ENCODE measurements at places on chromosomes 1 and 21.

DNA sequence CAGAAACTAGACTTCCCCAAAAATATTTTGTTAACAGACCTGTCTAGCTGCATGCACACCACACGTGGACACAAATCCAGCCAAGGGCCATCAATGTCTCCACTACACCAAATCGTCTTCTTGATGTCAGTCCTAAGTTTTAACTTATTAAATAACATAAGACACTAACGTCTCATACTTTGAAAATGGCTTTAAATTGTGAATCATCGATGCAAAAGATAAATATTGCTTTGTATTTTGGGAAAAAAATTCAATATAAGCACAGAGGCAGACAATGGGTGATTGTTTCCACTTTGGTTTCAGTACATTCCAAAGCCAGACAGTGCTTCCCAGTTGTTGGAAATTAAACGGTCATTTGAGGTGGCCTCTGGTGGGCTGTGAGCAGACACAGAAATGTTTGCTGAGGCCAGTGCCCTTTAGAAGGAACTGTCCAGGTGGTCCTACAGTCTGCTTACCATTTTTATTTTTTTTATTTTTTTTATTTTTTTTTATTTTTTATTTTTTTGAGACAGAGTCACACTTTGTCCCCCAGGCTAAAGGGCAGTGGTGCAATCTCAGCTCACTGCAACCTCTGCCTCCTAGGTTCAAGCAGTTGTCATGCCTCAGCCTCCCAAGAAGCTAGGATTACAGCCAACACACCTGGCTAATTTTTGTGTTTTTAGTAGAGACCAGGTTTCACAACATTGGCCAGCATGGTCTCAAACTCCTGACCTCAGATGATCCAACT, 1.8 kb upstream of the KIAA2013 start:
- no peak for DNase-seq

- DNase-seq, result no peak
These were observed 100.2 kb upstream of the BTG3 start for GRCh38 chr21:17712887-17713286.

DNA sequence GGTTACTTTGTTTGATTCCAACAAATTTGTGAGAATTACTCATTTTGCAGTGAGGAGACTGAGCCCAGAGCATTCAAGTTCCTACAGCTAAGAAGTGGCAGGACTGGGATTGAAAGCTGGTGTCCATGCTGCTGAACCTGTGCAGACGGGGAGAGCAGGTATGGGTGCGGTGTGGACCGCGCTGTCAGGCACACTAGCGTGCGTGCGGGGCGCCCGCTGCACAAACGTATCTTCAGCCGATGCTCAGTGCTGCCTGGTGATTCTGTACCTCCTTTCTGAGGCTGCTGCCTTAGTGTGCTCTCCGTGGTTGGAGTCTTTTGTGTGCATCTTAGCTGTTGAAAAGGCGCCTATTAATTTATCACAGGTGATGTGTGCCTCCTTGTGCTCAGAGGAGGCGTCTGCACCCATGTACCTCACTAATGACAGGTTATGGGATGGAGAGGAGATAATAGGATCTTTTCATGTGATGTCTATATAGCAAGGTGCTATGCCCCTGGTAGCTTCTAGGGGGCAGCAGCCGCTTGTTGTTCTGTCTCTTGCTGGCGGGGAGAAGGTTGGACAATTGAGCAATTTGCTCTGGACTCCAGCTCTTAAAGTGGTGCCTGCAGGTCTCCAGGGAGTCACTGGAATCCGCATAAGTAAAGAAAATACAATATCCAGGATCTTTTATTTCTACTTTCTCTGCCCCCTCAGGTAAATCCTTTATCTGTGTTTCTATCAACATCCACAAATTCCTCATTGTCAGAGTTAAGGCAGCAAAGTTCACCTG, 32.5 kb downstream of the PEX14 start:
- peak; percentile 91 for DNase-seq

DNA sequence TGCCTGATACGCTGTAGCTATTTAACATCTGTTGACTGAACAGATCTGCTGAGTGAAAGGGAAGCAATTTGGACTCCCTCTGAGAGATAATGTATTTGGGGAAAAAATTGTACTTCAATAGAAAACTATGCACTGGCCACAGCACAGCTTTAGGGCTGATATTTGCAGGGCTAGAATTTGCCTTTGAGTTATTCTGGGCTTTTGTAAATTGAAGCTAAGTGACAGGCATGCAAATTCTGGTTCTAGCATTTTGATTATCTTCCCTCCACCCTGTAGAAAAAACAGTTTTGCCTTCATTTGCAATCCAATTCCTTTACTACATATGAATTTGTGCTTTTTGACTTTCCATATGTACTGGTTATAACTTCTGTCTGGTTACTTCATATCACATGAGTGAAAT, 7.9 kb downstream of the KYAT3 start:
- DNase-seq, result no peak

- no peak for DNase-seq
These were observed 903.9 kb upstream of the ADGRL2 start for GRCh38 chr1:80896781-80897356.

- no peak for DNase-seq
These were observed 147.3 kb downstream of the DUSP10 start for GRCh38 chr1:221594576-221594975.

- peak; percentile 48 for DNase-seq
These were observed at the start of gene ESRRG for GRCh38 chr1:216723274-216723780. Gene ESRRG, minus strand, starts transcription at chr1:216723429. Its CDS starts 130 bp downstream, at chr1:216723299.

Data from adipocyte (in vitro differentiated cells).